ENCODE measurements at places on chromosomes 3 and 15.

GRCh38 chr3:196214783-196215441 is 1.4 kb upstream of the SLC51A start:
- no peak for DNase-seq

DNA sequence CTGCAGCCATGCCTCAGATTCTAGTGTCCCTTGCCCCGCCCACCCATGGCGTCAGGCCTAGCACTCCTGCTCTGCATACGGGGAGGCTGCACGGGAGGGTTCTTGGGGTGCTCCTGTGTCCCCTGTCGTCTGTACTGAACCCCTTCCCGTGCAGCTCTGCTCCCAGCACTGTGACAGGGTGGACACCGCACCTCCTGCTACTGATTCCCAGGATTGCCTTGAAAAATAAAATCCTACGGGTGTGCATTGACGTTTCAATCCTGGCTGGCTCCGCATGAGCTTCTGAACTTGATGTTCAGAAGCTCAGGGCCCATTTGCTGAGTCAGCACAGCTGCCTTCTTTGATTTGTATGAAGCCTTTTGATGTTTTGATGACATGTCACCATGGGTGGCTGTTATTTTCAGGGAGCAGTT is 176.4 kb downstream of the APBA2 start:
- DNase-seq = no peak

DNA sequence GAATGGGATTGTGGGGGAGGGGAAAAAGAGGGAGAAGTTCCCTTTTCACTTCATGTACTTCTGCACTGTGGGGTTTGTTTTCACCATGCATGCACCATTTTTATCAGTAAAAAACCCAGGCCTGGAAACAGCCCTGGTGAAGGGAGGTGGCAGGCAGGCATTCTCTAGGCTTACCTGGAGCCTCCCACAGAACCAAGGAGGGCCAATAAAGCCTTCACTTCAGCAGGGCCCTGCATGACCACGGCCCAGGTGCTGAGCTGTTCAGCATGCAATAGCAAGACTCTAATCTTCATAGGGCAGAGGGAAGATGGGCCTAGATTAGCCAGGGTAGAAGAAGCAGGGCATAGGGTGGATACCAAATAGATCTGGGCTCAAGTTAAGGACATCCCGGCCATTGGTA is 49.6 kb downstream of the SCN5A start:
- no peak for DNase-seq

DNA sequence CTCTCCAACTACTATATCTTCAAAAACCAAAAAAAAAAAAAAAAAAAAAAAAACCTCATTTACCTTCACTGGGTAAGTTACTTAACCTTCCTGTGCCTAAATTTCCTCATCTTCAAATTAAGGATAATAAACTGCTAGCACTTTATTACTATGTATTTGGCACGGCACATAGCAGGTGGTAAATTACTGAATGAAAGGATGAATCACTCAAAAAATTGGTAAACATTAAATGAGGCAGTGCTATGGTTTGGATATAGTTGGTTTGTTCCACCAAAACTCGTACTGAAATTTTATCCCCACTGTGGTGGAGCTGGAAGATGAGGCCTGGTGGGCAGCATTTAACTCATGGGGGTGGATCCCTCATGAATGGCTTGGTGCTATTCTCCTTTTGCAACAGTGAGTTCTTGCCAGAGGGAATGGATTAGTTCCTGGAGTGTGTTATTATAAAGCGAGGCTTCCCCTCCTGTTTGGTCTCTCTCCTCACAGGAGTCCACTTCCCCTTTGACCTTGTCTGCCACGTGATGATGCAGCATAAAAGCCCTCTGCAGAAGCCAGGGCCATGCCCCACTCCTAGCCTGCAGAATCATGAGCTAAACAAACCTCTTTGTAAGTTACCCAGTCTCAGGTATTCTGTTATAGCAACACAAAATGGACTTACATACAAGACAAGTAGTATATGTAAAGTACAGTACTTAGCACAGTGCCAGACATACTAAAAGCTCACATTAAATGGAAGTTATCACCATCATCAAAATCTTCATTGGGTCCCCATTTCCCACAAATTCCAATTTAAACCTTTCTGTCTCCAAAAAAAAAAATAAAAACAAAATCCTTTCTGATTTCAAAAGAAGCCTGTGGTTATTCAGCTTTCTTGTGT is 20.6 kb downstream of the DCUN1D1 start:
- no peak for DNase-seq

GRCh38 chr3:188243124-188243795 is 89.3 kb downstream of the LPP start:
- no peak for DNase-seq

GRCh38 chr3:188916934-188917401 is 254.8 kb upstream of the TPRG1 start:
- DNase-seq = no peak

GRCh38 chr3:135165260-135165659 is 370.2 kb downstream of the EPHB1 start:
- no peak for DNase-seq

DNA sequence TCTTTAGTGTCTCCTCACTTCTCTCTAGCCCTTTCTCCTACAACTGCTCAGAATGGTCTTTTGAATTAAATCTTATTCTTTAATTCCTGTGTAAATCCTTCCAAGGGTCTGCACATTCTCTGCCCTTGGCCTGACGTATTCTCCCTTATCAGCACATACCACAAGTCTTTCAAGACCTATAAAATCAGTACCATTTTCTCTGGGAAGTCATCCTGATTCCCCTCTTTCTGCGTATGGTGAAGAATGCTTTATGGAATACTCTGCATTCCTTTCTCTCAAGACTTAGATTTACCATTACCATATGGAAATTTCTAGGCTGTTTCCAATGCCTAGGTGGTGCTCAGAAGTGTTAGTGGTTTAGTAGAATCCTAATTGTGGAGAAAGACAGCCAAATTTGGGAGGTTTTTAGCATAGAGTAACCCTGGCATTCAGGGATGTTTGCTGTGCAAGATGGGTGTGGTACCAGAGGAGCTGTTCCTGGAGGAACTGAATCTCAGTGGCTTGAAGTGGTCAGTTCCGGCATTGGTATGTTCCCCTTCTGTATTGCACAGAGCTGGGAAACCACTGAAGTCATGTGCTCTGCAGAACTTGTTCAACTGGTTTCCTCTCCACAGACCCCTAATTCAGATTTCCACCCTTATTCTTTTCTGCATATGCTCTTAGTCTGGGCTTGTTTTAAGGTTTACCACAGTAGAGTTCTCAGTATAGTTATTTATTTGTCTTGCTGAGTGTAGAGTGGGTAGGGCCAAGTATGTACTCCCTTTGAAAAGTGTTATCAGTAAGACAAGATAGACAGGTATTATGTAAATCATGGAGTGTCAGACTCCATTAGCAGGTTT is 24.5 kb downstream of the IQGAP1 start:
- DNase-seq = peak; percentile 8

DNA sequence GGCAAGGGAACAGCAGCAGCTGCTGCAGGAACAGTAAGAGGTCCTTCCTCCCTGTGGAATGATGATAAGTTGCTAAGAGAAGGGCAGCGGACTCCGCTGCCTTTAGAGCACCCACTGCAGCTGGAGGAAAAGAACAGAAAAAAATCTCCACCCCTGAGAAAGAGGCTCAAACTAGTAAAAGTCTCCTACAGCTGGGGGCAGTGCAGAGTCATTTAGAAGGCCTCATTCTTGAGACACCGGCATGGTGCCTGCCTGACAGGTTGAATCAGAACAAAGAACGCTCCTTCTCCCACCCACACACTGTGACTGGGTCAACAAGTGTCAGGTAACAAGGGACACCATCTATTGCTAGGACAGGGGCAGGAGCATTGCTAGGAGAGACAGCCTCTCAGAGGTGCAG is 188.4 kb downstream of the ABHD5 start:
- no peak for DNase-seq

GRCh38 chr15:61057376-61057775 is 171.7 kb downstream of the RORA start:
- no peak for DNase-seq

- no peak for DNase-seq
Observed at GRCh38 chr3:31922962-31923361, 58.1 kb downstream of the OSBPL10 start.

GRCh38 chr3:171297951-171298350 is 162.3 kb downstream of the TNIK start:
- DNase-seq = no peak

DNA sequence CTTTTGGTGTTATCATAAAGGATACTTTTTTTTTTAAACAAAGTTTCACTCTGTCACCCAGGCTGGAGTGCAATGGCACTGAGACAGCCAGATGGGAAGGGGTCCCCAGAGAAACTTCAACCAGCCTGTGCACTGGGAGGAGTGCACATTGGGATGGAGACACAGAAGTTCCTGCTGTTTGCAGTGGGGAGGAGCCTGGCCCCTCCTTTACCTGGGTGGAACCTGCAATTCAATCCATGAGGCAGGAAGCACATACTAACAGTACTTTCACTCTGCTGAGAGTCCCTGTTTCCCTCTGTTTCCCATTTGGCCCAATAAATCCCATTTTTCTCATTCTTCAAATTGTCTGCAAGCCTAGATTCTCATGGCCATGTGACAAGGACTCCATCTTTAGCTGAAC is 42.3 kb upstream of the LHFPL4 start:
- DNase-seq = no peak

DNA sequence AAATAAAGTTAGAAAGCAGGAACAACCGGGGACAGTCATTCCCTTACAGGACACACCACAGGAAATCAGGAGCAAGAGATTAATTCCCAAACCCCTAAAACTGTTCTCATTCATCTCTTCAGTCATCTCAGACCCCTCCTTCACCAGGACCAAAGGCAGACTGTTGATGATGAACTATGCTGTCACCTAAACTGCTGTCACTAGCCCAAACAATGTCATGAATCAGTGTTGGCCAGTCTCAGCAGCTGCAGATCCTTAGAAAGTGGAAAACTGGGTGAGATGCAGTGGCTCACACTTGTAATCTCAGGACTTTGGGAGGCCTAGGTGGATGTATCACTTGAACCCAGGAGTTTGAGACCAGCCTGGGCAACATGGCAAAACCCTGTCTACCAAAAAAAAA is 909.6 kb downstream of the ROBO1 start:
- no peak for DNase-seq

DNA sequence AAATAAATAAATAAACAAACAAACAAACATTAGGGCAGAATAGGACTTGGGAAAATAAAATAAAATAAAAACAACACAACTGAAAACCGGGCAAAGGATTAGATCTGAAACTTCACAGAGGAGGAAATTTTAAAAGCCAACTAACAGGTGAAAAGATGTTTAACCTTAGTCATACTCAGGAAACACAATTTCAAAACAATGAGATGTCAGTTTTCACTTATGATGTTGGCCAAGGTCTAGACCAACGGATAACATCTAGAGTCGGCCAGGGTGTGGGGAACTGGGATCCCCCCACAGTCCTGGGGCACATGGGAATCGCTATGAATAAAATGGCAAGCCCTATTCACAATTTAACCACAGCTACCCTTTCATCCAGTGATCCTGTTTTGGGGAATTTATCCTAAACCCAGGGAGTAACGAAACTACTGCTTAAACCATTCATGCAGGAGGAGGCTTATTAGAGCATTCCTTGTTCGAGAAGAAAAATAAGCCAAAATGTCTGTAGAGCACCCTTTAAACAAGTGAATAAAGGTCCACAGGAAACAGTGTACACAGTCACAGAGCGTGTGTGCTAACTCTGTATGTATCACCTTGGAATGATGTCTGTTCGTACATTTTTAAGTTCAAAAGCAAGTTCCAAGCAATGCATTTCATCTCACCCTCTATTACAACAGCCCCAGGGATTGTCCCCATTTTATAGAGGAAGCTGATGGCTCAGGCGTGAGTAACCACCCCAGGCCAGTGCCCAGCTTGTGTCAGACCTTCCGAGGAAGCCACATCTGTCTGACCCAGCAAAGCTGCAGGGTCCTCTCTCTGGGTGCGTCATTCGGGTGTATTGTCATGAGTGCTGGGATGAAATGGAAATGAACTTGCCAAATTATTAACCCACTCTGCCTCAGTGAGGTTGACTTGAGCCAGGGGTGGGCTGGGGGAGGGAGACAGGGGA is 6.3 kb upstream of the ANPEP start:
- no peak for DNase-seq

DNA sequence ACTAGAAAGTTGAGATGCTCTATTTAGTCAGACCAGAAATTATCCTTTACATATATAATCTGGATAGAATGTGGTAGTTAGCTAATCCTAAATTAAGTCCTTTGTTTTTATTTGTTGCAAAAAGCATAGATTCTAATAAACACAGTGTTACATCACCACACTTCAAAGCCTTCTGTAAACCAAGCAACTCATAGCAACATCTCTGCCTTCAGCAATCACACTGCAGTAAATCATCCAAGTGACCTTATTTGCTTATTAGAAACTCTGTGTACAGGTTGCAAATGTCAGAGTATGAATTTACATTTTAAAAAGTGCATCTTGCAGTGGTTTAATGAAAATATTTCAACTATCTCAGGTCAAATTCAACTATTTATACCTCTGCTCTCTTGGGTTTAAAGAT is 242.5 kb downstream of the GBE1 start:
- no peak for DNase-seq

DNA sequence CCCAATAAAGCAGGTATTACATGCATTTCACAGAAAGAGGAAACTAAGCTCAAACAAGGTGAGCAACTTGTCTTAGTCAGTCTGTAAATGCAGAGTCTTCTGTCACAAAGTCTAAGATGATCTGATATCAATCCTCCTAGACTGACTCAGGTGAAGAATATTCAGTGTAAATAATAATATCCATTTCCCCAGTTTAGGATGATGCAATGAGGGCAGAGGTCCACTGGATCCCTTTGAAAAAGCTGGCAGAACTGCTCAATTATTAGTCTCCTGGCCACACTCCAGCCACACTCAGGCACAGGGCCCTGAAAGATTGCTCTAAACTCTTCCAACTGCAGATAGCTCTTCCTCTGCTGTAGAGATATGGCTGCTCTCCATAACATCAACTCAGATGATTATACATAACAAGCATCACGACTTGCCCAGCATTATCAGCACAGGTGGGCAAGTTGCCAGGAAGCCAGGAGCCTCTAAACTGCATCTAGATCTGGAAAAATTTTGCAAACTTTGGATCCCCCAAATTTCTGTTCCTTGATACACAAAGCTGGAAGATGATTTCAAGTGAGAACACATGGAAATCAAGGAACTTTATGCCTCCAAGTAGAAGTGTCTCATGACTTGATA is 129.8 kb upstream of the CPNE4 start:
- DNase-seq = no peak

- no peak for DNase-seq
Observed at GRCh38 chr3:51928438-51928837, 13.3 kb downstream of the RRP9 start.

- DNase-seq = no peak
Observed at GRCh38 chr3:99191186-99191585, 289.7 kb upstream of the DCBLD2 start.

GRCh38 chr3:112817271-112817670 is 29.4 kb downstream of the CD200R1L start:
- DNase-seq = no peak

All from KG1 (cell line).